Stimulated activated CD8-positive, alpha-beta memory T cell treated with anti-CD3 and anti-CD28 coated beads, Interleukin-7, amount 100 ng/mL, for 24 hours (primary cell): ENCODE measurements at places on chromosomes 7 and 10.

GRCh38 chr10:4208499-4208898, 423.5 kb upstream of the KLF6 start:
- DNase-seq, result no peak

GRCh38 chr10:28089467-28089866, 90.6 kb upstream of the ODAD2 start:
- DNase-seq, result no peak

GRCh38 chr7:124679146-124679545, 86.4 kb downstream of the GPR37 start:
- no peak for DNase-seq

- DNase-seq, result no peak
These were observed 832.4 kb downstream of the DNAJB9 start for GRCh38 chr7:109402107-109402506.

DNA sequence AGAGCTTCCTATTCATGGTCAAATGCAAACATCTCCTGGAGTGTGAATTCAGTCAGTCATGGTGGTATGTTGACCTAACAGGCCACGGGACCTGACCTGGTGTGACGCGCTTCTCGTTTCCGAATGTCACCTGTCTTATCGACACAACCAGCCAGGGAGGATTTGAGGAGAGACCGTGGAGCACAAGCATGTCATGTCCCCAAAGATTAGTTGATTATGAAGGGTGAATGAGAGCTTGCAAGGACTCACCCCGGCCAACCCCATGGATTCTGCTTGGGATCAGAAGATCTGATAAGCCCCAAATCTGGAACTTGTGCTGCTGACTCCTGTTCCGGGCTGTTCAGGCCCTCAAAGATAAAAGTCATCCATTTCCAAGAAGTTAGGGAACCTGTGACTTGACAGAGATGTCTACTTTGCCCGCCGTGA, 10.5 kb downstream of the ADRA2A start:
- no peak for DNase-seq

GRCh38 chr7:130886438-130887135, 152.6 kb upstream of the KLF14 start:
- DNase-seq, result no peak

DNA sequence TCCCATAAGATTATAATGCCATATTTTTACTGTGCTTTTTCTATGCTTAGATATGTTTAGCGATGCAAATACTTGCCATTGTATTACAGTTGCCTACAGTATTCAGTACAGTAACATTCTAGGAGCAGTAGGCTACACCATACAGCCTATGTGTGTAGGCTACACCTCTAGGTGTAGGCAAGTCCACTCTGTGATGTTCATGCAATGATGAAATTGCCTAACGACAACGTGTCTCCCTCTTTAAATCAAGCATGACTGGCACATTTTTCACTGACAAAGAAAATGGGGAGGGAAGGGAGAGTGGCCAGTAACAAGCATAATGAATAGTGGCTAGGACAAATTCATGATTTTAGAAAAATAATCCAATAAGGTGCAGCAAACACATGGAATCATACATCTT, 1.7 kb downstream of the NCAPG2 start:
- no peak for DNase-seq

- no peak for DNase-seq
These were observed 164.6 kb upstream of the TNS3 start for GRCh38 chr7:47746468-47746867.

GRCh38 chr7:127873715-127874636, 157.3 kb downstream of the LRRC4 start:
- DNase-seq, result no peak

DNA sequence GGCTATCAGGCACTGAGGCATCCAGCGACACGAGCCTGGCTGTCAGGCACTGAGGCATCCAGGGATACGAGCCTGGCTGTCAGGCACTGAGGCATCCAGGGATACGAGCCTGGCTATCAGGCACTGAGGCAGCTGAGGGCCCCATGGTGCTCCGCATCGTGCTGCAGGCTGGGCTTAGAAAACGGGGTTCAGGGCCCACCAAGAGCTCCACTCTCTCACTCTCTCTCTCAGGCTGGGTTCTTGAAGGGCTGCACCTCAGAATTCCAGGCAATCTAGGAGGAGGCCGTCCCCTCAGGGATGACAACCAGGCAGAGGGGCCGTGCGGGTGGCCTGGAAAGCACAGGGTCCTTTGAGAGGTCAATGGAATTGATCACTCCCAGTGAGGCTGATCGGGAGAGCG, 69.0 kb downstream of the CFAP46 start:
- DNase-seq, result no peak

GRCh38 chr10:118278649-118279048, 63.5 kb downstream of the FAM204A start:
- DNase-seq, result no peak

DNA sequence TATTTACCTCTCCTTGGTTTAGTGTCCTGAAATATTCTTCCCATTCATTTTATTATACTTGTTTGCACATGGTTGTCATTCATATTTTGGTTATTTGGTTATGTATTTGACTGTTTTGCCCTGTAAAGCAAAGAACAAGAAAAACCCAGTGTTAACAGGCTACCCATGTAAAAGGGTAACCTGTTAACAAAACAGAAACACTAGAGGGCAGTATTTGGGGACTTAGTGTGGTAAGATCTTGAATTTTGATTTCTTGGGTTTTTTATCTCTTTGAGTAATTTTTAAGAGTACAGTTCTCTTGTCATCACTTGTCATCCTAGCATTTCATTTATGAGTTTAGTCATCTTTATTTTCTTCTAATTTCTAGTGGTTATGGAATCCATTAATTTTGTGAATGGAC, 51.3 kb downstream of the POLL start:
- DNase-seq, result no peak

DNA sequence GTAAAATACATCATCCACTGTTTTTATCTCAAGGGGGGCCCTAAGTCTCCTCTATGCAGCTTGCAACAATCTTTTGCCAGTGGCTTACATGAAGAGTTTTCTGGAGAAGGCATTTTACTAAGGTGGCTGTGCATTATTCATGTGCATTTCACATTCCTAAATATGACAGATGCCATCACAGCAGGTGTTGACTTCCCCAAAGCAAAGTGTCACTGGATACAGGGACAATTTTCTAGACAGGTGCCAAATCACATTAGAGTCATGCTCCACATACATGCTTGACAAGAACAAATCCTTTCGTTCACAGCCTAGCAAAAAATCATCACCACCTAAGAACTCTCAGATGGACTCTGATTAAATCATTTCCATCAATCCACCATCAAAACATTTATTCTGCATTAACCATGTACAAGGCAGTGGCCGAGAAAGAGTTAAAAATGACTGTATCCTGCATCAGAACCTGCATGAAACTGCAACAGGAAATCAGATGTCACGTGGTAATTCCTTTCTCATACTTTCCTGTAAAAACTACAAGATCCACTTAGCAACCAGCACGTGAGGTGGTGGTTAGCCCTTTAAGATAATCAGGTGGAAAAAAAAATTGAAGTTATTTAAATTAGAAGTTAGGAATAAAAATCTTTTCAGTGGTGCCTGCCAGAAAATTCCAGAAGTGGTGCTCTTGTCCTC, 88.2 kb upstream of the AFAP1L2 start:
- no peak for DNase-seq

DNA sequence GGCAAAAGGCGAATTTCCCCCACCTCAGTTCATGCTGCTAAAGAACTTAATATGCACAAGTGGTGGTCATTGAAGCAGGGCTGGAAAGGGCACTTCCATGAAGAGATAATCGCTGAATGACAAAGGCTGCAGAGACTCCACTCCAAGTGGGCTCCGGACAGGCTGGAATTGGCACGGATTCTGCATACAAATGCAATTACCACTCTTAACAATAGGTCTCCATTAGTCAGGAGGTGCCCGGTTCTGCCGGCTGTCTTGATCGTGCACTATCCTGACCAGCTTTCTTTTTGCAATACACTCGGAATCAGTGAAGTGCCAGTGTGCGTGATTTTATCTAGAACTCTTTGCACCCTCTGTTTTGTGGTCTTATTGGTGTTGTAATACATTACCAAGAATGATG, 49.7 kb downstream of the INSYN2A start:
- DNase-seq, result no peak

- no peak for DNase-seq
These were observed 155.5 kb upstream of the LRGUK start for GRCh38 chr7:133971625-133972024.

DNA sequence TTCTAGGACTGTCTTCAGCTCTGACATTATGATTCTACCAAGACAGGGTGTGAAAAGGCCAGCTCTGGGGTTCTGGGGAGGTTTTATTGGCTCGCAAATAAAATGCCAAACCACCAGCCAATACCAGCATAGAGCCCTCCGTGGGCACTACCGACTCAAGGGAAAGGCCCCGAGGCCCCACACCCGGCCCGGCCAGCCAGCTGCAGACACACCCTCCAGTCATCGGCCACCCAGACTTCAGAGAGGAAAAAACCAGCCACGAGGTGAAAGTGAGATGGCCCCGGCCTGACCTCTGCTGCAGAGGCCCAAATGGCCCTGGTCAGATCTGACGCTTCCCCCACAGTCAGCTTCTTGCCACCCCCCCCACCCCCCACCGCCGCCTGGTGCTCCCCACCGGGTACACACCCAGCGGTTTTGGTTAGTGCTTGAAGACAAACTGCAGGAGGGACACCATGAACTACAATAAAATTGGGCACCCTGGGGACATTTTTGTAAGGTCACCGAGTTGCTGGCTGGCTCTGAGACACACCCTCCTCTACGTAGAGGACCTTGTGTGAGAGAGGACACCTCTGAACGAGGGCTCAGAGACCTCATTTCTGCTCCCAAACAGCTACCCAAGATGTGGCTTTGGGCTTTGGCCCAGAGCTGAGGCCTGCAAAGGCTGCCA, 79.9 kb downstream of the PRKAG2 start:
- no peak for DNase-seq

- DNase-seq, result no peak
These were observed 16.5 kb downstream of the ARPC1B start for GRCh38 chr7:99390941-99391602.

GRCh38 chr7:66807736-66808135, 67.2 kb downstream of the RABGEF1 start:
- DNase-seq, result no peak

GRCh38 chr10:80655898-80656297, 118.2 kb downstream of the SH2D4B start:
- DNase-seq, result no peak

DNA sequence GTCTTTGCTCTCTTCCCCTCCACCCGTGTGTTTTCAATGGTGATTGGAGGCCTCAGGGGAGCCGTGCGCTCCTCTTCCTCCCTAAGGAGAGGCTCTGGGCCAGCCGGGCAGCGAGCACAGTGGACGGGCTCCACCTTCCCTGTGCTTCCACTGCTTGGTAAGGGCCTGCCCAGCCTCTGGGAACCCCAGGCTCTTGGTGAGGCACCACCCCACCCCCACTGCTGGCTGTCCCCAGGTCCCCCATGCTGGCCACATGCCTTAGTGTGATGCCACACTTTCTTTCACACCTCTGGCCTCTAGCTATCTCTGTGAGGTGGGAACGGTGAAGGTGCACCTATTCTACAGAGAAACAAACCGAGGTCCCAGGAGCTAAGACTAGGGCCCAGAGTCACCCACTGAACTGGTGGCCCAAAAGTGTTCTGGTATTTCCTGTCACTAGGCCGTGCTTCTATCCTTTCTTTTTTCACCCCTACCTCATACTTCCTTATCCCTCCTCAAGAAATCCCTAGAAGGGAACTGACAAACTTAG, 53.3 kb downstream of the UNC5B start:
- DNase-seq, result no peak

GRCh38 chr7:85820702-85821443, 634.0 kb upstream of the SEMA3D start:
- no peak for DNase-seq

DNA sequence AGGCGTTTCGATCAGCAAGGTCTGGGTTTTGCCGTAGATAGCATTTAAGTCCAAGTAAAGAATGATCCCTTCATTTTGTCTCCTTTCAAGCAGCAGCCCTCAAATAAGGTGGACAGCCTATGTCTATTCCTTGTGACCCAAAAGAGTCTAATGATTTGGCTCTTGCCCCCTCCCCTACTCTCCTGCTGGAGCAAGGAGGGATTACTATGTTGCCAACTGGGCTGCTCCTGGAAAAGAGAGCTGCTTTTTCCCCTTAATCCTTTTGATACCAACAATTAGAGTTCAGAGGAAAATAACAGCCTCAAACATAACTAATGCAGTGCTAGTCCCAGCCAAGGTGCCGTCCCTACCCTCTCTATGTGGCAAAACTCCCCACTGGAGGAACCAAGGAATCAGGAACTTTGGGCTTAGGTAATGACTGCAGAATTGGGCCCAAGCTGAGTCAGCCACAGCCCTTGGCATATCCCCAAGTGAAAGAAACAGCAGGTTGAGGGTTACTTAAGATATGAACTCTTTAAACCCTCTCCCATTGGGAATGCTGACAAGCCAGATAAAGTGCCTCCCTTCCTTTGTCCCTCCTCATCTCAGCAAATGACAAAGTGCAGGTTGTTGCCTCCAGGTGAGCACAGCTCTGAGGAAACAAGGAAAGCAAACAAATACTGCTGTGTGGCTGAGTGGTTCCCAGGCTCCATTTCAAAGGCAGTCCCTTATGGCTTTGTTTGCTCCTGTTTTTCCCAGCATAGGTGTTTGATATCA, 643.7 kb downstream of the INHBA start:
- DNase-seq, result no peak

DNA sequence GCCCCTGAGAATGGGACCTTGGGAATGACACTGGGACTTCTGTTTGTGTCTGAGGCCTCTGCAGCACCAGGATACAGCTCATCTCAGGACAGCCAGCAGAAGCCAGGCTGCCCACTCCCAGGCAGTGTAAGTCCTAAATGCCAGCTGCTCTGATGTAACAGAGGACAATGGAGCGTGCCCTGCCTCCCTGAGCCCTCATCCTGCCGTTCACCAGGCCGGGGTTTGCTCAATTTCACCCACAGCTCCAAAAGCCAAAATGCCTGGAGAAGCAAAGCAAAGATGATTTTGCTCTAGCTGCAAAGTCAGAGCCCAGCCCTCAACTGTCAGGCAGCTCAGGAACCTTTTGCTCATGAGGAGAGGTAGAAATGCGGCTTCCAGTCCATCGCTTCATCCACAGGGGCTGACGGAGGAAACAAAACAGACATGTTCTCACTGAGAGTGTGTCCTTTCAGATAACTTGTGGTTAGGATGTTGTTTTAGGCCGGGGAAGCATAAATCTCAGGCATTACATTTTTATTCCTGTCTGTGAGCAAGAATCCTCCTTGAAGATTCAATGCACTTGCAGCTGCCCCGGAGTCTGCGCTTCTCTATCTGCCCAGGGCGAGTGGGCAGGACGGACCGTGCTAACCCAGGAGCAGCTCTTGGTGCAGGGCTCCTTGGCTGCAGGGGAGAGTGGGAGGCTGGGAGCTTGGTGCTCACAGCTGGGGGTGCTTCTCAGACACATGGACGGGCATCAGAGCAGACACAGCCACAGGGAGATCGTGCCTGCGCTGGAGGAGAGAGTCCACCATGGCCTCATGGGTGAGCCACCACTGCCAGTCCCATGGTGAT, 83.2 kb upstream of the CHST15 start:
- DNase-seq, result no peak

GRCh38 chr7:155299535-155300202, 2.0 kb downstream of the INSIG1 start:
- no peak for DNase-seq

DNA sequence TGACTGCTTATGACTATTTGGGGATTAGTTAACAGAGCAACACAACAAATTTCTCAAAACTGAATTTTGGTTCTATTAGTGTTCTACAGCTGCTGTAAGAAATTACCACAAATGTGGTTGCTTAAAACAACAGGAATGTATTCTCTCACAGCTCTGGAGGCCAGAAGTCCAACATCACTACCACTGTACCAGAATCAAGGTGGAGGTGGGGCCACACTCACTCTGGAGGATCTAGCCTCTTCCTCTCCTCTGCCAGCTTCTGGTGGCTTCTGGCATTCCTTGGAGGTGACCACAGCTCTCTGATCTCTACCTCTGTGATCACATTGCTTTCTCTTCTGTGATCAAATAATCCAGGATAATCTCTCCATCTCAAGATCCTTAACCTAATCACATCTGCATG, 194.7 kb upstream of the BMPER start:
- no peak for DNase-seq
